IPS DF 19.7 (cell line): ENCODE measurements at places on chromosomes 1 and 21.

DNA sequence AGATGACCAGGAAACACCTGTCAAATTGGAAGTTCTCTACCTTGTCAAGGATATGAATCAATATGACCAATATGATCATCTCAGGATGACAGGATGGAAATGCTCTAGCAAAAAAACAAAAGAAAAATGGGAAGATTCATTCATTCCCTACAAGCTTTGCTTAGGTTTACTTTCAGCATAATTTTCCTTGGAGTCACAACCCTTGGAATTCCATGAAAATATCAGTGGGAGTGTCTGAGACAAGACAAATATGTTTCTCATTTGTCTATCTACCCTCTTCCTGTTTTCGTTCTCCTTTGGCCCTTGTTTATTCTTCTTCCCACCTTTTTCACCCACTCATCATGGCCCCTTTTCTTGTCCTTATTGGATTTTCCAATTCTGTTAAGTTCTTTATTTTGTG, 50.6 kb downstream of the COLGALT2 start:
- no peak for DNase-seq

DNA sequence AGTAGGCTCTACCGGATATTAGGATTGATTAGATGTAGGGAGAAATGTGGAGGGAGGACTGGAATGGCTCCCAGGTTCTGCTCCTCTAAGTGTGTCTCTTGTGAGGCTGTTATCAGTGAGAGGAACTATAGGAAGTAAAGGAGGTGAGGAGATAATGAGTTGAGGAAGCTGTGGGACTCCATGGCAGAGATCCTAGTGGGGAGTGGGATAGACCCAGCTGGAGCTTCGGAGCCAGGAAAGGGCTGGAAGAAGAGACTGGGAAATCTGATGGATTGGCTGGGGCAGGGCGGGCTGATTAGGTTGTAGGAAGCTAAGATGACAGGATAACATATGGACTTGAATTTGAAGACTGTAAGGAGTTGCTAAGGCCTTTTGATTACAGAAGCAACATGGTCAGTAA, 14.8 kb upstream of the BCL9 start:
- no peak for DNase-seq

GRCh38 chr1:165856606-165857005, 29.2 kb downstream of the UCK2 start:
- no peak for DNase-seq

- no peak for DNase-seq
Measured at GRCh38 chr1:153688736-153689328, 10.3 kb downstream of the NPR1 start.

DNA sequence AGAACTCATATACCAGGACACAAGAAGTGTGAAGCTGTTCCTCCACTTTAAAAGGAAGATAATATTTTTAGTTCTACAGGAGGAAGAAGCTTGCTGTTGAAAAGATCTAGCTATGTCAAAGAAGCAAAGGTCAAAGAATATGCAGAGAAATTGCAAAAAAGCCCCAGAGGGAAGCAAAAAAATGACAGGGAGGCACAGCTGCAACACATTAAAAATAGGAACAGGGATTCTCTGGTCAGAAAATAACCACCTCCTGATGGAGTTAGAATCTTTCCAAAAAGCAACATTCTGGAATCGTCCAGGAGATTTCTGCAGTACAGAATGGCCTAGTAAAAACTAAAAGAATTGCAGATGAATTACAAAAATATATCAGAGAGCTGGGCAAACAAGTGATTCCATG, 238.9 kb upstream of the PRMT6 start:
- DNase-seq: no peak

DNA sequence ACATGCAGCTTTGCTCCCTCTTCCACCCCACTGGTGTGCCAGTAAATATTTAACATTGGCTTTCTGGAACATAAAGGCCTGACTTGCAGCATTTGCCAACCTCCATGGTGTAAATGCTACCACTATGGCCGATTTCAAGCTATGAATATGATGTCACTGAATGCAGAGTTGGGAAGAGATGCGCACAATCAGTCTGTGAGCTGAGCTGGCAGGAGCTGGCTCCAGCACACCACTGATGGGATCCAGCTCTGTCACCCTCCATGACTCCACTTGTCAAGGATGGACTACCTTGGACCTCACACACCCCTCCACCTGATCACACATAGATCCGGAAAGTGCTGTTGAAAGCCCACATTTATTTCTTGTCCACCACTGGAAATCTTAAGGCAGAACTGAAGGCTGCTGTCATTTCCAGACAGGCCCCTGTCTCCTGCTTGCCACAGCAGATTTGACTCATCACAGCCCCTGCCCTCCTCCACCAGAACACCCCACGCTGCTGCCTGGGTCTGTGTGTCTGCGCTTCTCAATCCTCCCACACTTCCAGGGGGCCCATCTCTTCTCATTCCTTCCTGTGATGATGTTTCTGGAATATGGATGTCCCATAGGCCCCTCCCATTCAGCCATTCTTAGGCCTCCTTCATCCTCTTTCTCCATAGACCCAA, 82.2 kb upstream of the BCAR3 start:
- DNase-seq: no peak
